ENCODE measurements at places on chromosomes 12 and 14.

DNA sequence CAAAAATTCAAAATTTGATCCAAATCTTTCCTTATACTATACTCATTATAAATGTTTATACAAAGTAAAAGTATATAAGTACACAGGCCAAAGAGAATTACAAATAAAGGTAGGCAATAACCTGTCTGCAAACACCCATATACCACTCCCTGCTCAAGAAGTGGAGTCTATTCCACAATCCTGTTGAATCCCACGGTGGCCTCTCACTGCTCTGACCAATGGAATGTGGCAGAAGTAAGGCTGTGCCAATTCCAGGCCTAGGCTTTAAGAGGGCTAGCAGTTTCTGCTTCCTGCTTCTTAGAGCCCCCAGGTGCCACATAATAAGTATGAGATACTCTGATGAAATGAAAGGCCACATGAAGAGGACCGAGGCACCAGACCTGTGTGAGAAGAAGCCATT is 79.8 kb upstream of the CFL2 start:
- DNase-seq, result no peak
- no peaks in the 10 kb centered on the region for H3K4me1 ChIP-seq
- H3K27me3 ChIP-seq, result no peaks in the 10 kb centered on the region
- H3K4me3 ChIP-seq, result no peak overlapping the region
- H3K27ac ChIP-seq, result no peak overlapping the region
- peaks cover 94% of the 10 kb centered on the region for H3K36me3 ChIP-seq

GRCh38 chr12:27542628-27543027 is 18.6 kb downstream of the PPFIBP1 start:
- DNase-seq, result no peak
- no peak overlapping the region for H3K27ac ChIP-seq
- H3K27me3 ChIP-seq, result peaks cover 7% of the 10 kb centered on the region
- H3K4me1 ChIP-seq, result peaks cover 2% of the 10 kb centered on the region

DNA sequence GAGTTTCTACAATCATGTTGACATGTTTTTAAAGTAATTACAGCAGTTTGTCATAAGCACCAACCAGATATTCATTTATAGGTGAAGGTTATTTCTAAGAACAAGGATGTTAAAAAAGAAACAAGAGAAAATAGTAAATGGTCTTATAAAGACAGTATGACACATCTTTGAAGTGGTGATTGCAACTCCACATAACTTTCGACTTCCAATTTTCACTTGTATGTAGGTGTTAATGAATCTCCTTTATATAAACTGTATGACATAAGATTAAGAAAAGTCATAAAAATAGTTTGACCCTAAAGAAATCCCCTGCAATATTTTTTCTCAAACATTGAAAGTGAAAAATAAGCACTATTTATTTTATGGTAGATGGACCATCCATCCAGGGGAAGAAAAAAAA is 144.8 kb upstream of the PTPRQ start:
- no peaks in the 10 kb centered on the region for H3K4me1 ChIP-seq
- no peaks in the 10 kb centered on the region for H3K36me3 ChIP-seq
- no peak overlapping the region for H3K4me3 ChIP-seq
- no peak overlapping the region for H3K27ac ChIP-seq
- no peak for DNase-seq
- no peaks in the 10 kb centered on the region for H3K27me3 ChIP-seq

- H3K27ac ChIP-seq, result no peak overlapping the region
- H3K27me3 ChIP-seq, result peaks cover 10% of the 10 kb centered on the region
- peaks cover 2% of the 10 kb centered on the region for H3K4me1 ChIP-seq
- no peak for DNase-seq
- H3K4me3 ChIP-seq, result no peak overlapping the region
These were observed 95.8 kb downstream of the EPS8 start for GRCh38 chr12:15693228-15693911.

DNA sequence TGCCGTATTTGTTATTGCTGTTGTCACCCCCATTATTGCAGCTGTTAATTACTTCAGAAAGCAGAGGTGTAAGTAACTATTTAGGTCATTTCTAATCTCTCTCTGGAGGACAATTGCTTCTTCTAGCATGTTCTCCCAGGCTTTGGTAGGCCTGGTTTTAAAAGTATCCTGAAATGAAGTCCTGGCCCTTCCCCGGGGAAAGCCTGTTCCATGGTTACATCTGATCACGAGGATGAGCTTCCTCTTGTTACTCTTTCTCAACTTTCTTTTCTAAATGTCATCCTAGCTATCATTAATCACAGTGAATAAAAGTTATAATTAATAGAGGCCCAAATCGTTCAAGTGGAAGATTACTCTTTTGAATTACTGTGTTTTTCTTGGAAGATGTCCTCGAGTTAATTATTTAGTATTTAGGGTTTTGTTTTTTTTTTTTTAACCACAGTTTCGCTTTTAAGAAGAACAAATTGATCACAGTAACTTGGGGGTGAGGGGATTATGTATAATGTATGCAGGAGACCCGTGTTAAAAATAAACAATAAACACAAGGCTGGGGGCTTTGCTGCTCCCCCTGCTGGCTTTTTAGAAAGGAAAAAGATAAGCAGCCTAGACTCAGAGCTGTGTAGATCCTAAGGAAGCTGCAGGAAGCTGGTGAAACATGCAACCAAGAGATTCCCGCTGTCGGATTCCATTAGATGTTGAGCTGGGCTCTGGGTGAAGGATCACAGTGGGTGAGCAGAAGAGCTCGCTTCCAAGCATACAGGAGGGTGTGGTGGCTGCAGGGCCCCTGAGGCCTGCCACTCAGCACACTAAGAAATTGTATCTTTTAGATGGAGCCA is 420.1 kb downstream of the FUT8 start:
- no peak overlapping the region for H3K27ac ChIP-seq
- no peak overlapping the region for H3K4me3 ChIP-seq
- no peak for DNase-seq
- H3K27me3 ChIP-seq, result no peaks in the 10 kb centered on the region
- H3K4me1 ChIP-seq, result peaks cover 23% of the 10 kb centered on the region
- no peaks in the 10 kb centered on the region for H3K36me3 ChIP-seq

Measured in activated T-cell treated with anti-CD3 and anti-CD28 coated beads, Interleukin-2, amount 50 U/mL, for 24 hours (primary cell).